Activated CD8-positive, alpha-beta memory T cell treated with anti-CD3 and anti-CD28 coated beads for 1 hour (primary cell): ENCODE measurements at places on chromosomes 5 and 9.

GRCh38 chr5:132176521-132176945 lies 51.1 kb downstream of the P4HA2 start:
- DNase-seq, result no peak

- no peak for DNase-seq
Measured at GRCh38 chr5:93589152-93589828, 6.3 kb downstream of the NR2F1 start.

GRCh38 chr9:130213911-130214761 lies 41.9 kb downstream of the NCS1 start:
- no peak for DNase-seq

DNA sequence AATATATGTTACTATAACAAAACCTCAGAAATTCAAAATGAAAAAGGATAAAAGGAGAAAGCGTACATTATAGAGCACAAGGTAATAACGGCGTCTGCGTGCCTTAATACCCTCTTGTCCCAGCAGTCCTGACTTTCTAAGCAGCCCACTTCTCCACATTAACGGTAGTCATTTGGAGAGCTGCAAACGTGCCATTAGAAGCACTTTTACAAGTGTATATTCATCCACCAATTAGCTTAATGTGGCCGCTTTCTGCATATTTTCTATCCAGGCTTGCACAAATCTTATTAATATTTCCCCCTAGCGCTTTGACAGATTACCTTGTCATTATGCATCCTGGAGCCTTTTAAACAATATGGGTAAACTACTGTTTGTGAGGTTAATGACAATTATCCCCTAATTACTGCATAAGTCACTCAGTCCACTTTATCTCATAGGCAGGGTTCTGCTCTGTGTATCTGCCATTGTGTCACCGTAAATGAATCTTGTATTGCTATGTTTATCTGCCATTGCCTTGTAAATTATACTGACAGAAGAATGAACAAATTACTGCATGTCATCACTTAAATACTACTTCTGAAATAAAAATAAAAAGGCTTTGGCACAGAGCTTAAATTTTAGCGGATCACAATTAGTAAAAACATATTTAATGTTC lies 421.3 kb downstream of the BNC2 start:
- DNase-seq, result no peak

GRCh38 chr9:19239955-19240354 lies 9.5 kb downstream of the DENND4C start:
- no peak for DNase-seq

- DNase-seq, result no peak
Measured at GRCh38 chr5:18959535-18959934, 1028.5 kb downstream of the CDH18 start.

DNA sequence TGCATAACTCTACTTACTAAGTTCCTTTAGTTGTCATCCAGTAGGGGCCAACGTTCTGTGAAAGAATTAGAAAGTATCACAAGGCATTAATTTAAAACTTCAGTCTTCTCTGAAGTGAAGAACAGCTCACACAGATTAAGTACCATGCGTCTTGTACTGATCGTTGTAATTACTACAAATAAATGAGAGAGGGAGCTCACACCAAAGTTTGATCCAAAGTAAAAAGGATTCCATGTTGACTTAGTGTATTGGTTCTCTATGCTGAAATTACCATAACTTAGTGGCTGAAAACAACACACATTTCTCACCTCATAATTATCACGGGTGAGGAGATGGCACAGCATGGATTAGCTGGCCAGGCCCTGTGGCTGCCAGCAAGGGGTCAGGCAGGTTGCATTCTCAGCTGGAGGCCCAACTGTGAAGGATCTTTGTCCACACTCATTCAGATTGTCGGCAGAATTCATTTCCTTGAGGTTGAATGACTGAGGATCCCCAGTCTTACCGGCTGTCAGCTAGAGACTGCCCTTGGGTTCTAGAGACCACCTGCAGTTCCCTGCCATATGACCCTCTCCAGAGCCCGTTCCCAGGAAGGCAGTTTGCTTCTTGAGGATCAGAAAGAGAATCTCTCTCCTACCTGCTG lies 169.1 kb downstream of the YTHDC2 start:
- DNase-seq, result no peak

DNA sequence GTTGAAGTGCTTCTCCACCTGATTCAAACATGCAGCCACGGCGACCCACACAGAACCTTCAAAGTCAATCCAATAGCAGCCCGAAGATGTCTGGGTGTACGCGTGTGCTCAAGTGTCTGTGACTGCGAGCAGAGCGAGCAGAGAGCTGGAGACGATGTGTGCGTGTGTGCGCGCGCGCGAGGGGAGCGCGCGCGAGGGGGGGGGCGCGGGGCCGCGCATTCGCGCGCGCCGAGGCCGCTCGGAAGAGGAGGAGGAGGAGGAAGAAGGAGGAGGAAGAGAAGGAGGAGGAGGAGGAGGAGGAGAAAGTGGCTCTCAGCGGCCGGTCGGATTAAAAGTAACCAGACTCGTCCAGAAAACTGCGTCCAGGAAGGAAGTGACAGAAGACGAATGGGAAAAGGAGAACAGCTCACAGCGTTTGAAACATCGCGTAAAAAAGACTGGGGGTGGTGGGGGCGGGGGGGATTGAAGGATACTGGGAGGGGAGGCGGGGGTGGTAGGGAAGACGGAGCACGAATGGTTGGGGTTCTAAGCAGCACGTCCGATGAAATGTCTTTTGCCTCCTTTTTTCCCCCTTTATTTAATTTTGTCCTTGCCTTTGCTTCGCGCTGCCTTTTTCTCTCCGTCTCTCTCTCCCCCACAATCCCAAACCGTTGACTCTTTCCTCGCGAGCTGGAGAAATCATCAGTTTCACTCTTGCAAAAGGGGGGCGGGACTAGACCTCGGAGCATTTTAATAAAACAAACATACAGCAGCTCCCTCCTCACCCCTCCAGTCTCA lies at the start of gene MEF2C:
MEF2C (minus strand) TSS at position 126 of the 777 bp plus-strand sequence. CDS start 59,396 bp downstream, outside the sequence.
- DNase-seq, result no peak

DNA sequence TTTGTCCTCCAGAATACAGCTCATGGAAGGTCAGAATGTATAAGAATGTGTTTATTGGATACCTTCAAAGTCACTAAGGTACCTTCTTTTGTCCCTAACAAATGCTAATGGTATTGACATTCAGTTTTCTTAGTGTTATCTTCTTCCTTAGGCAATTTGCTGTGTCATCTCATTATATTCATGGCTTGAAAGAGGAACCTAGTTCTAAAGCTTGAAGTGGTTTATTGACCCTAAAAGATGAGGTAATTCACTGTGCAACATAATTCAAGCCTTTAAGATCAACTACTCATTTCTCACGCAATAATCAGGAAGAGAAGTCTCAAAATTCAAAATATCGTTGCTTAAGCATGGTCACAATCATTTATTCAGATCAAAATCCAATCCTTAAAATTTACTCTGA lies 342.7 kb upstream of the RIOK2 start:
- DNase-seq, result no peak

DNA sequence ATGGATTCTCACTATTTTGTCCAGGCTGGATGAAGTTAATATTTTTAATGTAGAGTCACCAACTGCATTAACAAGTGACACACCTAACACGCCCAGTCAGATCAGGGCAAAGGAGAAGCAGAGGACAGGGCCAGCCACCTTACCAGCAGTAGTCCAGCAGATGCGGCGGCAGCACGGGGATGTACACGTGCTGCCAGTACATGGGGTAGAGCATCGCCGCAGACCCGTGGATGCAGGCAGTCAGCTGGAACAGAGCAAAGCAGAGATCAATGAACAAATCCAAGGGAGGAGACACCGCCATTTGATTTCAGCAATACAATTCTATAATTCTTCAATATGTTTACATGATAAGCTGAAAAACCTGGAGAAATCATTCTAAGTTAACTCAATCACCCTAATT lies 274.2 kb downstream of the CRB2 start:
- no peak for DNase-seq

GRCh38 chr9:104094534-104095015 lies 466 bp downstream of the SMC2 start:
- DNase-seq, result no peak

DNA sequence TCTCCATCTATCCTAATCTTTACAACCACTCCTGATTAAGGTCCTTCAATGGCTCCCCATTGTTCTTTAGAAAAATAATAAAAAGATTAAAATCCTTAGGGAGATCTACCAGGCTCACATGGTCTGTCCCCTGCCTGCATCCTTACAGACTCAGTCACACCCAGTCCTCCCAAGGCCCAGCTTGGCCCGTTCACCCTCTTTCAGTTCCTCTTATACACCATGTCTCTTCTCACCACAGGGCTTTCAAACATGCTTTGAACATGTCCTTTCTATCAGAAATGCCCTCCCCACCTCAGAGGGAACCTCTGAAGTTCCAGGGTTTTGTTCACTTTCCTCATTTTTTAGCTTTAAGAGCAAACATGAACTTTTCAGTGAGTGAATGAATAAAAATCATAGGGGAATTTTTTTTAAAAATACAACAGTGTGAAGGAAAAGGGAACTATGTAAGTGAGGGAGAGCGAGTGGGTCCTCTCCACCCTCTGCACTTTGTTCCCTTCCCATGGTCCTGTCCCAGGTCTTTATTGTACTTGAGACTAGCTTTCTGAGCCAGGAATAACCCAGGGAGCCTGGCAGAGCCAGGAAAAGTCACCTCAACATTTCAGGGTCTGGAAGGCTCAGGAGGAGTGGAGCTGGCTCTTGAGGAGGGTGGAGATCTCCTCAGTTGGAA lies 55.3 kb downstream of the TRPC7 start:
- DNase-seq, result no peak

GRCh38 chr9:68904454-68904853 lies 109.5 kb downstream of the PRKACG start:
- no peak for DNase-seq

- DNase-seq, result no peak
Measured at GRCh38 chr9:69822116-69822750, 1.6 kb downstream of the CFAP95 start.

DNA sequence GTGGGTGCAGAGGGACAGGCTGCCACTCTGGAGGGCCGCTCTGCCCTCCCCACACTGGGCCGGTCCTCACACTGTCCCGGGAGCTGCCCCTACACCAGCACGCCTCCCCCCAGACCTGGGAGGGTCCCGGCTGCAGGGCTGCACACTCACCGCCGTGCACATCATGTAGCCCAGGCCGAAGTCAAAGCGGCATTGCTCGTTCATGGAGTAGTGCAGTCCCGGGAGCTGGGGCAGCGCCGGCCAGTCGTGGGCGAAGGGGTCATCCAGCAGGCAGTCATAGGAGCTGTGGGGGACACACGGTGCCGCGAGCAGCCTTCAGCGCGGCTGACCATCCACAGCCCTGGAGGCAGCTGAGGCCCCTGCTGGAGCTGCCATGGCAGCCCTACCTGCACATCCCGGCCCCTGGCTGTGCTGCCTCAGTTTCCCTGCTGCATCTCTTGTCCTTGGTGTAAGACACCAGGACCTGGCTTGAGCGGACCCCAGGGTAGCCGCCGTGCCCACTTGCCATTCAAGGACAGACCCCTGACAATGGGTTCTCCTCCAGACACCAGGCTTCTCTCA lies 93.2 kb downstream of the ZNF354C start:
- DNase-seq, result no peak

- no peak for DNase-seq
Measured at GRCh38 chr5:122078116-122079110, at the start of gene LOX. TSS of gene LOX (minus strand) at chr5:122078259. CDS start at chr5:122077985, 274 bp downstream.

DNA sequence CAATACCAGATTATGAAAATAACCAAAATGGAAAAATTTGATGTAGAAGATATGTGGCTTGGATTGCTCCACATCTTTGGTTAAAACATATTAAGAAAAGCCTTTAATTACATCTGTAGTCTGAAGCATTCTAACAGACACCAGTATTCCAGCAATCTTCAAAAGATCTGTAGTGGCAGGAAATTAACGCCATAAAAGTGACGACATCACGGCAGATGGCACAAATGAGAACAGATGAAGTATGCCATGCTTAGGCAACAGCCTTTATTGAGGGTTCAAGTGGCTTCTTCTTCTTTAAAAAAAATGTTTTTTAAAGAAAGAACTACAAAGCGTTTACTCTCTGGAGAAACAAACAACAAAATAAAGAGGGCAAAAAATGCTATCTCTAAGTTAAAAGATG lies 164.2 kb downstream of the MEF2C start:
- no peak for DNase-seq

DNA sequence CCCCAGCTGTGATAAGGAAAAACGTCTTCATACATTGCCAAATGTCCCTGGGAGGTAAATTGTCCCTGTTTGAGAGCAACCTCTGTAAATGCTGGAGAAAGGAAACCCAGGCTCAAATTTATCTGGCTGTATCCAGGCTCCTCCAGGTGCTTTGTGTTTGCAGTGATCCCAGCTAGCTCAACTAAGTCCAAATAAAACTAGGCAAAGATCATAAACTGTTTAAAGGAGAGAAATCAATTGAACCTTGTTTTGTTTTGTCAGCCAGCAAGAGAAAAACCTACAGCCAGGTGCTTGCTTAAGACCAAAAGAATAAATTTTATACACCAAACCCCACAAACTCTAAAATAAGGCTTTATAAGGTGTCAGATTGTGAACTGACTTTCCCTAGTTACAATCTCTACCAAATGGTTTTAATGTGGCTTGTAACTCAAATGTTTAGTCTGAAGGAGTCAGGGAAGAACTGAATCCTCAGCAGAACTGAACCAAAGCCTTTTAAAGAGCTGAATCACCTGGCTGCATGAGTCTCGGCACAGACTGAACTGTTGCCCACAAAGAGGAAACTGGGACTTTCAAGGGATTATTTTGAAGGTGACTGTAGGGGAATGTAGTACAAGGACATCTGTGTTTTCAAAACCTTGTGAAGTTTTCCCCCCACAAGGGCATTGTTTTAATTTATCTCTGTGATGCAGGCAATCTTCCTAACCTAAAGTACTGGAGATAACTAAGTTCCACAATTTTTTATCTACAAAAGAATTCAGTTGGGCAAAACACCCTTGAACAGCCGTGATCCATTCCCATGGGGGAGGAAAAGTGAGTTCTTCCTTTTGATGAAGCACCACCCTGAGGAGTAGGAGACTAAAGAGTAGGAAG lies 201.7 kb upstream of the TARS1 start:
- DNase-seq, result no peak

GRCh38 chr9:3179711-3180110 lies 335.8 kb upstream of the PUM3 start:
- DNase-seq, result no peak
